Astrocyte (in vitro differentiated cells and primary cell): ENCODE measurements at places on chromosomes 7 and 10. TPM values are rescaled to one million over a fixed set of nuclear protein-coding genes. Genes with fewer than 3 reads are reported as not detected.

GRCh38 chr7:7323352-7323751 is 141.0 kb downstream of the C1GALT1 start:
- no peak for DNase-seq

DNA sequence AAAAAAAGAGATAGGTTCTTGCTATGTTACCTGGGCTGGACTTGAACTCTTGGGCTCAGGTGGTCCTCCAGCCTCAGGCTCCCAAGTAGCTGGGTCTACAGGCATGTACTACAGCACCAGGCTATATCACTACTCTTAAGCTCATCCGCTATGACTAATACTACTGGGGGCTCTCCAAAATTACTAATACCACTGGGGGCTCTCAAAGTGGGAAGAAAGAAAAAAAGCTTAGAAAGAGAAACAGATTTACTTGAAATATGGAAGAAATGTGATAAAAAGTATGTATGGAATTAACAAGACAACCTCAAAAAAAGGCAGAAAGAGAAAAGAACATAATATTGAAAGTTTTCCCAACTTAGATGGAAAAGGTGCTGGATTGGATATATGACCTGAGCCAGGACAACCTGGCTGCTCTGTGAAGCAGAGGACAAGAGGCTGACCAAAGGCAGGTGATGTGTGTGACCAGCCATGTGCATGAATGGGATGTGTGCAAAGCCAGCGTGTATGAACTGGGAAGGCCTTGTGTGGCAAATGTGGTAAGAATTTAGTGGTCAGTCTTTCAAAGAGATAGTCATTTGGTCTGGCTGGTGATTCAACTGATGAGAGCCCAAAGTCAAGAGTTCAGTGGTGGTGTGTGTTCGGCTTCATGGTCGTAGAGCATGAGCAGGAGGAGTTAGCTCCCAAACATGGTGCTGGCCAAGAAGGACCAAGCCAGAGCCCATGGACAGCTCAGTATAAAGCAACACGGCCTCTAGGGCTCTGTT is 232.4 kb upstream of the KLF14 start:
- peak; percentile 91 for DNase-seq

- peak; percentile 20 for DNase-seq
Observed at GRCh38 chr10:35211390-35211789, 84.7 kb downstream of the CREM start.

GRCh38 chr10:47453141-47454007 is 30.5 kb downstream of the ANXA8 start:
- DNase-seq = no peak

- DNase-seq = peak; percentile 81
Observed at GRCh38 chr10:28734938-28735759, 57.8 kb downstream of the BAMBI start.

CREB3L2 gene
- total RNA-seq = 116 and 128 TPM in 2 replicates

PLCE1 gene
- total RNA-seq = 0.58 and 0.84 TPM in 2 replicates

ZNF680 gene
- total RNA-seq = 5.6 and 7.1 TPM in 2 replicates

DNA sequence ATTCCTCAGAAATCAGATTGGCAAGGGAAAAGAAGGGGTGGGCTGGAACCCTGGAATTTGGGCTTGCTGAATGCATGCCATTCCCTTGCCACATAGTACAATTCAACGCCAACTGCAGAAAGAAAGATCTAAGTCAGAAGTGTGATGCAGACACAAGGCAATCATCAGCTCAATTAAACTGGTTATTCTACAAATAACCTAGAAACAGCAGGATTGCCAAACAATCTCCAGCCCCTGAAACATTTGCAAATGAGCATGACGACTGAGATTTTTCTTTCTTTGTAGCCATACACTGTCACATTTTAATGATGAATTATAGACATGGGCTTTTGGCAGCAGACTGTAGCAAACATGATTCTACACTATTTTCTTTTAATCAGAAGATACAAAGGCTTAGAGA is 16.5 kb upstream of the CREB5 start:
- DNase-seq = peak; percentile 28

DNA sequence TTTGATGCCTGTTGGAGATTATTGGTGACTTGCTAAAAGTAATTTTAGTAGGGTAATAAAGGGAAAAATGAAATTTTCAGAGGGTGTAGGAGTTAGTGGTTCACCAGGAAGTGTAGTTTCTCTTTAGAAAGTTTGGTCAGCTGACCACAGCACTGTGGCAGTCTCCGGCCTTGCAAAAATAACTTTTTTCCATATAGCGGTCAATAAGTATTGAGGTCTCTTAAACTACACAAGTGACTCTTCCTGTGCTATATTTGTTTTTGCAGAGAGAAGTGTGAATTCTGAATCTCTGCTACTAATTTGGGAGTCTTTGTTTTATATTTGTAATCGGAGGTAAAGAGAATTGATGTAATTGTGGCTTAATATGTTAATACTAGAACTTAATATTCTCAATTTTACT is 24.3 kb downstream of the PTPN12 start:
- no peak for DNase-seq

DNA sequence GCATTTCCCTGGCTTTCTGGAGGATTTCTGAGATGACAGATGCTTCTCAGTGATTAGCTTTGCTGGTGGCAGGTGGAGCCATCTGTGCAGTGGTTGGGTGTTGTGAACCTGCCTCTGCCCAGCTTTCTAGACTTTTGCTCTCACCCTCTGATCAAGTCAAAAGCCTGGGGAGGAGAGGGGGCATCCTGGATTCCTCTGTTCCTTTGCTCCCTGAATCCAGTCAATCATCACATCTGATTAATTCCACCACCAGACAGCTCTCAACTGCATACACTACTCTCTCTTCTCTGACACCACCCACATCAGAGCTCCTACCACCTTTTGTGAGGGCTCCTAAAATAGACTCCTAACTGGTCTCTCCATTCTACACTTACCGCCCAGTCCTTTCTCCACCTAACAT is 283.5 kb downstream of the WDR11 start:
- no peak for DNase-seq

TACR2 gene
- not detected in 2 replicates for total RNA-seq

GRCh38 chr7:8126601-8127167 is 135.3 kb downstream of the ICA1 start:
- no peak for DNase-seq

DNA sequence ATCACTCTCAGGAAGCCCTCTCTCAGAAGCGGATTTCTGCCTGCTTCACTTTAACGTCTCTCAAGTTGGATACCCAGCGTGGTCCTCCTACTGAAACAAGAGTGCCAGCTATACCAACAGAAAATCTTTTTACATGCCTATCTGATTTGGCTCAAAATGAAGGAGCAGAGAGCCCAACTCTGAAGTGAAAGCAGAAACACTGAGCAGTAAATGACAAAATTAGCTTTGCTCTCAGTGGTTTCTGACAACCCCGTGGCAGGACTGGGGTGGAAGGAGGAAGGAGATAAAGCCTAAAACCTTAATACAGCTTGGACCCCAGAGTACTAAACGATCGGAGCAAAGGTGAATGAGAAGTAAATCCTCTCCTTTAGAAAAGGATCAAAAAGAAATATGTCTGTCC is 25.1 kb upstream of the GPR37 start:
- no peak for DNase-seq

- DNase-seq = peak; percentile 10
Observed at GRCh38 chr7:29946428-29947186, 43.0 kb downstream of the SCRN1 start.

CCNY gene
- total RNA-seq = 85.9 and 89.4 TPM in 2 replicates

TRIM73 gene
- 6.1 and 6.9 TPM in 2 replicates for total RNA-seq

DNA sequence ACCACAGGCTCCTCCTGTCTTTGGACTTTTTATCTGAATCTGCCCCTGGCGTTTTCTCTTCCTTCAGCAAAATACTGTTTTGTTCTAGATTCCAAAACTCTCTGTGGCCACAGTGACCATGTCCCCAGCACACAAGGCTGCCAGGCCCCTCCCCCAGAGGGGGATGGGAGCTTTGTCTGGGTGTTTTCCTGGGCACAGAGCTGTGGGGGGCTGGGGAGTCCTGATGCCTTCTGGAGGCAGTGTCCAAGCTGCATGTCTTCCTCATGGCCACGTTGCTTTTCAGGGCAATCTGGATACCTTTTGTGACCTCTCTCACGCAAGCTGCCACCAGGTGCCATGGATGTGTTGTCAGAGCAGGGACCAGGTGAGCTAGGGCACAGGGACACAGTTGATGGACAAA is 26.2 kb downstream of the ANTXRL start:
- DNase-seq = no peak

DNA sequence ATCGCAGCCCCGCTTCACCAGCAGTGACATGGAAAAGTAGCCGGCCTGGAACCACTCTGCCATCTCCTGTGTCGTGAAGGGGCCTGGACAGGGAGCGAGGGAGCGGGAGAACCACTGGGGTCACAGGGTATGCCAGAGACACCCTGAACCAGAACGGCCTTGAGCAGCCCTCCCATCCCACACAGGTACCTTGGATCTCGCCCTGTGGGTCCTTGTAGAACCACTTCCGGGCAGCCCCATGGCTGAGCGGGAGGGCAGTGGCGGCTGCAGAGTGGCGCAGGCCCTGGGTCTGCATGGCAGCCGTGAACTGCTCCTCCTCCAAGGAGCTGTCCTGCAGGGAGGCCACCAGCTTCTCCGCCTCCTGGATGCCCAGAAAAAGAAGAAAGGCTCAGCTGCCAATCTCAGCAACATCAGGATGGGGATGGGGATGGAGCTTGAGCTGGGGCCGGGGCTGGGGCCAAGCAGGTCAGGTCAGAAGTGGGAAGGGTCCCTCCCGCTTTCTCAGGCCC is 9.5 kb downstream of the GIGYF1 start:
- DNase-seq = no peak

ZNF212 gene
- 8.2 and 8.7 TPM in 2 replicates for total RNA-seq

GRCh38 chr7:85156661-85157208 is 30.1 kb downstream of the SEMA3D start:
- no peak for DNase-seq

GRCh38 chr7:36972140-36972518 is 247.8 kb upstream of the AOAH start:
- no peak for DNase-seq

DNA sequence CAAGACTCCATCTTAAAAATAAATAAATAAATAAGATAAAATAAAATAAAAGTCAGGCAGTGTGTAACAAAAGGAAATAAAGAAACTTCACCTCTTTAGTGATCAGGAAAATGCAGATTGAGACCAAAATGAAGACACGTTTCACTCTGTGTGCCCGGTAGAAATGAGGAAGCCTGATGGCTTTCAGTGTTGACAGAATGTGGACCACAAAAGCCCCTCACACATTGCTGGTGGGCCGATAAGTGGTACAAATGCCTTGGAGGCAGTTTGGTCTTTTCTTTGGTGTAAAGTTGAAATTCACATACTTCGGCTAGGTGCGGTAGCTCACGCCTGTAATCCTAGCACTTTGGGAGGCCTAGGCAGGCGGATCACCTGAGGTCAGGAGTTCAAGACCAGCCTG is 44.5 kb upstream of the PFKFB3 start:
- DNase-seq = no peak

DNA sequence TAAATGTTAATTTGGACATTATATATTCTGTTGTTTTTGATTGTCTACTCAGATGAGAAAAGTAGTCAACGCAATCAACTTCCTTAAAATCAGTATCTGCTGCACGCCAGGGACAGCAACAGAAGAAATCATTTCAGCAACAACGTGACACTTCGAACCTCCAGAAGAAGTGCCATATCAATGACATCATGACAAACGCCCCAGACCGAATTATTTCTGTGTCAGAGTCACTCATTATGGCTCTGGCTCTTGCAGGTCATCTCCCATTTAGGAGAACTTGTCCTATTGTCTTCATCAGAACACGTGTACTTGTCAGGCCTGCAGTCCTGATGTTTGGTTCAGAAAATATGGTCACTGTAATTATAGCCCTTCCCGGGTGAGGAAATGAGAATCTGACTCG is 276.3 kb downstream of the ADARB2 start:
- DNase-seq = no peak

DNA sequence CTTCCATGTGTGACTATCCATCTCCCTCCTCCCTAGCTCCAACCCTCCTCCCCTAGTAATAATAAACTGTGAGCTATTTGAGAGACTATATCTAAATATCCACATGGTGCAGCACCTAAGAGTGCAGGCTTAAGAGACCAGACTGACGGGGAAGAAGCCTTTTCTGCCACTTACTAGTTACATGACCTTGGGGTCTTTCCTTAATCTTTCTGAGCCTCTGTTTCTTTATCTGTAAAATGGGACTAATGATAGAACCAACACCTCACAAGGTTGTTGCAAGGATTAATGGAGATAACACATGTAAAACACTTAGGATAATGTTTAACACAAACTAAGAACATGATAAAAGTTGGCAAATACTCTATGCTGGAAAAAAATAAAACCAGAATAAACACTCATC is 37.1 kb upstream of the FBXW4 start:
- DNase-seq = no peak

GRCh38 chr10:558891-559766 is 130.3 kb downstream of the DIP2C start:
- no peak for DNase-seq

ABCA13 gene
- total RNA-seq = 0.34 and 0.38 TPM in 2 replicates

- DNase-seq = no peak
Observed at GRCh38 chr7:4177001-4177400, 505.1 kb upstream of the FOXK1 start.

DNA sequence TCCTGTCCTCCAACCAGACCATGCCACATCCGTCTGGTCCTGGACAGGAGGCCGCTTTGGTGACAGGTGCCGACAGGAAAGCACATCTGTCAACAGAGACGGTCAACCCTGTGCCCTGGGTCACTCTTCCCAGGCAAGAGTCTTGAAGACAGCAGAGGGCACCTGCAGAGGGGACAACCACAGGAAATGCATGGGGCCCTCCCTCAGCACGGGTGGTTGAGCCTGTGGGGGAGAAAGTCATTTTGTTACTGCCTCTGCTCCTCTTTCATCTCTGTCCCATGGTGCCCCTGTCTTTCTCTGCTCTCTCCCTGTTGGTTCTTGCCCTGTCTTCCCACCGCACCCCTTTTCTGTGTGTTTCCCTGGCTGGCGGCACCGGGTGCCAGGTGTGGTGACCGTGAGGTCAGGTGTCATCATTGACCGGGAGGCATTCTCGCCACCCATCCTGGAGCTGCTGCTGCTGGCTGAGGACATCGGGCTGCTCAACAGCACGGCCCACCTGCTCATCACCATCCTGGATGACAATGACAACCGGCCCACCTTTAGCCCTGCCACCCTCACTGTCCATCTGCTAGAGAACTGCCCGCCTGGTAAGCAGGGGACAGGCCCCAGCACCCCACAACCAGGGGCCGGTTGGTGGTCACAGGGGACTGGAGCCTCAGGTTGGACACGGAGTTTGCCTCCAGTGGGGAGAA is 17.6 kb upstream of the VSIR start:
- no peak for DNase-seq

DNA sequence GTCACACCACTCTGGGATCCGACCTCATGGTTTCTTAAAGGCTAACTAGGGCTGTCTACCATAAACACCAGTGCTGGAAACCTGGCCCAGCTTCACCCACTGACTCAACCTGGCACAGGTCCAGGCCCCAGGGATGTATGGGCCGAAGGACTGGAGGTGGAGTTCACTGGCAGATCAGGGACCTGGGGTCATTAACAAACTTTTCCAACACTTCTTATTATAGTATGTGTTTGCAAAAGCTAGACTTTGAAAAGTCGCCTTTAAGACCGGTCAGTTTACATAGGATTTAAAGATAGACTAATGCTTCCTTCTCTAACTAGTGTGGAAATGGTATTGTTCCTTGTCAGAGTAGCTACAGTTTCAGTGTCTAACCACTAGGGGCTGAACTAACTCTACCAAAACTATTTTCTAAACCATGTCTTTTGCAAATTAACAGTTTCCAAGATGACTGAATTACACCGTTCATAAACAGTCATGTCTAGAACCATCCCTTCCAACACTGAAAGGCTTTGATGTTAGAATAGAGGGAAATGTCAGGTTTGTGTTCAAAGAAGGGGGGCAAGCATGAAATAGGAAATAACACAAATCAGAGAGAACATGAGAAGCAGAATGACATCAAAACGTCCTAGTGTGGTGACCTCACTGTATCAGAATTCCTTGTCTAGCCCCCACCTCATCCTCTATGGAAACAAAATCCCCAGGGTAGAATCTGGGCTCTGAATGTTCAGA is 29.7 kb downstream of the STN1 start:
- peak; percentile 81 for DNase-seq

GIMAP4 gene
- total RNA-seq = not detected in 2 replicates

SNCG gene
- total RNA-seq = 3.0 TPM in 2 replicates
